Stimulated activated CD8-positive, alpha-beta memory T cell treated with anti-CD3 and anti-CD28 coated beads, Interleukin-15, amount 100 ng/mL, for 4 hours (primary cell): ENCODE measurements at places on chromosomes 3 and 15.

DNA sequence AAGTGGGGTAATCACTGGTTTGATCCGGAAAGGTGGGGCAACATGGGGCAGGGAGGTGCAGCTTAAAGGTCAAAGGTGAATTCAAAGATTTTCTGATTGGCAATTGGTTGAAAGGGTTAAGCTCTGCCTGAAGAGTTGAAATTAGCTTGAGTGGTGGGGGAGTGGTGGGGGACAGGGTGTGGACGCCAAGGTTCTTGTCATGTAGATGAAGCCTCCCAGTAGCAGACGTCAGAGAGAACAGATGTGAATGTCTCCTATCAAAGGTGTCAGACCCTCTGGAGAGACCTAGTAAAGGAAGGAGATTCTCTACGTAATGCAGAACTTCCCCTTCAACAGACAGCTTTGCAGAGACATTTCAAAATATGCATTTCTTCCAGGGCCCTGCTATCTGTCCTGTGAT, 62.8 kb downstream of the ABCC5 start:
- DNase-seq = no peak

GRCh38 chr15:51750792-51751696, at the start of gene TMOD2:
TSS of gene TMOD2 (plus strand) at chr15:51751597. CDS start at chr15:51766442, 14,845 bp downstream.
- DNase-seq = no peak

DNA sequence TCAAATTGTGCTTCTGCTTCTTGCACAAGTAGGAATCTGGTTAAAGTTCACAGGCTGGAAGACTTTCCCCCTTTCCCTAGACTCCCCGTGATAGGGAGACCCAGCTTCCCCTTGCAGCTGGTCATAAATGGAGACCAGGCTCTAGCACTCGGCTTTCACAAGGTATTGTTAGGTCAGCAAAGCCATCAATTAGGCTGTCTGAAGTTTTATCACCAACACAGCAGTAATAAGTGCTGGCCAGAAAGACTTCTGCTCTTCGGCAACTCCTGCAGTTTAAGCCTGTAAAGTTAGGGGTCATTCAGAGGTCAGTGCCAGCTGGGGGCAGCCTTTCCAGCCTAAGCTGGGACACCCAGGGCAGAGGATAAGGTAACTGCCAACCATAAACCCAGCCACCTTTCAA, 203.4 kb downstream of the MEIS2 start:
- no peak for DNase-seq

GRCh38 chr3:13379201-13379830, 40.8 kb downstream of the NUP210 start:
- no peak for DNase-seq

GRCh38 chr3:43612419-43612818, 9.4 kb downstream of the ANO10 start:
- no peak for DNase-seq

GRCh38 chr15:84669726-84670125, 11.7 kb upstream of the NMB start:
- DNase-seq = no peak

- DNase-seq = no peak
Observed at GRCh38 chr15:38671006-38671387, 106.4 kb upstream of the RASGRP1 start.

- DNase-seq = no peak
Observed at GRCh38 chr3:52848617-52849016, 13.8 kb upstream of the MUSTN1 start.
